ENCODE measurements at places on chromosomes 13 and 19.
A peak's percentile ranks its signal among the peaks of the same experiment; 100 is the strongest.

DNA sequence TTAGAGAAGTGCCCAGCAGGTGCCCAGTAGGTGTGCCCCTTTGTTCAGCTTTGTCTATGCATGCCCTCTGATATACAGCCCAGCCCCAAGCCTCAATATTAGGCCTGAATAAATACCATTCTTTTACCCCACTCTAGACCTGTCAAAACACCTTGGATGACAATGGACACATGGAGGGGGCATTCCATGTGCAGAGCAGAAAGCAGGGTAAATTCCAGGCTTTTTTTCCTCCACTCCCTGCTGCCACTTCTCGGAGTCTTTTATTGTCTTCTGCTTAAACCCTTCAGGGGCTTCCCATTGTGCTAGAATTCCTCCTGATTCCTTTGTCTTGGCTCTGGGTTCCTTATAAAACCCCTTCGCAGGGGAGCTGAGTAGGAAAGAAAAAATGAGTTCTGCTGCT, 5.8 kb upstream of the FRY start:
- DNase-seq = no peak

- no peak for DNase-seq
These were observed 12.0 kb upstream of the KBTBD6 start for GRCh38 chr13:41144576-41144975.

DNA sequence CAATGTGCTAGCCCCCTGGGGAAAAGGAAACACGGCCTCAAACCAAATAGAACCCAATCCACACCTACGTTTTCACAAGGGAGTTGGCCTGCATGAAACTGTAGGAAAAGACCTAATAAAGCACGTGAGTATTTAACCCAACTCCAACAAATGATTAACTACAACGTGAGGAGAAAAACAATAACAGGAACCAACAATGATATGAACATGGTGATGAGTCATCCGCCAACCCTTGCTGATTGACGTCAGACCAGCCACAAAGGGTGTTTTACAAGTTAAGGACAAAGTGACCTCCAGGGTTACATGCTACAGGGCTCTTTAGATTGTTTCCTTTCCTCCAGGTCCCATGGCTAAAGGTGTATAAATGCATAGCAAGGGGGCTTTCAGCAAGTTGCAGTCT, 460.5 kb downstream of the COG6 start:
- peak; percentile 47 for DNase-seq

GRCh38 chr13:108313382-108313781, 43.9 kb downstream of the TNFSF13B start:
- DNase-seq = no peak

GRCh38 chr19:44973982-44974735, 19.0 kb downstream of the CLPTM1 start:
- no peak for DNase-seq

DNA sequence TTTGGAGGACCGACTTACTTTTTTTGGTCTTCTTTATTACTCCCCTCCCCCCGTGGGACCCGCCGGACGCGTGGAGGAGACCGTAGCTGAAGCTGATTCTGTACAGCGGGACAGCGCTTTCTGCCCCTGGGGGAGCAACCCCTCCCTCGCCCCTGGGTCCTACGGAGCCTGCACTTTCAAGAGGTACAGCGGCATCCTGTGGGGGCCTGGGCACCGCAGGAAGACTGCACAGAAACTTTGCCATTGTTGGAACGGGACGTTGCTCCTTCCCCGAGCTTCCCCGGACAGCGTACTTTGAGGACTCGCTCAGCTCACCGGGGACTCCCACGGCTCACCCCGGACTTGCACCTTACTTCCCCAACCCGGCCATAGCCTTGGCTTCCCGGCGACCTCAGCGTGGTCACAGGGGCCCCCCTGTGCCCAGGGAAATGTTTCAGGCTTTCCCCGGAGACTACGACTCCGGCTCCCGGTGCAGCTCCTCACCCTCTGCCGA, 409 bp downstream of the FOSB start:
- peak; percentile 39 for DNase-seq

DNA sequence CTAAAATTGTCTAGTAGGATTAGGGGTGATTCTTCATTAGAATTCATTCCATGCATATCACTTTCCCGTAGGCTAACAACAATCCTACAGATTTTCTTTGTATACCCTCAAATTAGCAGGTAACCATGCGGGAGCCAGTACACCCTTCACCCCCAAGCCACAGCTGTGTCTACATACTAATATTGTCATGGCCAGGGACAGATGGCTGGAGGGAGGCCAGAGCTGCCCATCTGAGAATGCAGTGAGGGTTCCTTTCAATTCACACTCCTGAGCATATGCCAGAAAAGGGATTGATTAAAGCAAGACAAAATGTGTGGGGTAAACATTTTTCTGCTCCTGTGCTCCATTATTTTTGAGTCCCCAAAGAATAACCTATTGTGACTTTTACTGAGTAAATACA, 68.9 kb downstream of the FREM2 start:
- no peak for DNase-seq

DNA sequence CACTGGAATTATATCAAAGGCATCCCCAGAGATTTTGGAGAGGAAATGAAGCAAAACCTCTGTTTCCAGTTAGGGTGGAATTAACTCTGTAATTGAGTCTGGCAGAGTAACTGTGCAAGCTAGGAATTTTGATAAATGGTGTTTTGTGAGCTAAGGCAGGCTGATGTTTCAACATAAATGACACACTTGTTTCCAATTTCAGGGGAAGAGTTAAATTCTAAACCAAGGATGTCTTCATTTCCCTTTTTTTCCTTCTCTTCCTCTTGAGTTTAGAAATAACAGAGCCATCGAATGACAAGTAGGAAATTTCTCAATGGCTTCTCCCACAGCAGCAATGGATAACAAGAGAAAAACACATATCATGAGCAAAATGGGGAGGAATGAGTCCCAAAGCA, 131.2 kb downstream of the IRS2 start:
- no peak for DNase-seq

DNA sequence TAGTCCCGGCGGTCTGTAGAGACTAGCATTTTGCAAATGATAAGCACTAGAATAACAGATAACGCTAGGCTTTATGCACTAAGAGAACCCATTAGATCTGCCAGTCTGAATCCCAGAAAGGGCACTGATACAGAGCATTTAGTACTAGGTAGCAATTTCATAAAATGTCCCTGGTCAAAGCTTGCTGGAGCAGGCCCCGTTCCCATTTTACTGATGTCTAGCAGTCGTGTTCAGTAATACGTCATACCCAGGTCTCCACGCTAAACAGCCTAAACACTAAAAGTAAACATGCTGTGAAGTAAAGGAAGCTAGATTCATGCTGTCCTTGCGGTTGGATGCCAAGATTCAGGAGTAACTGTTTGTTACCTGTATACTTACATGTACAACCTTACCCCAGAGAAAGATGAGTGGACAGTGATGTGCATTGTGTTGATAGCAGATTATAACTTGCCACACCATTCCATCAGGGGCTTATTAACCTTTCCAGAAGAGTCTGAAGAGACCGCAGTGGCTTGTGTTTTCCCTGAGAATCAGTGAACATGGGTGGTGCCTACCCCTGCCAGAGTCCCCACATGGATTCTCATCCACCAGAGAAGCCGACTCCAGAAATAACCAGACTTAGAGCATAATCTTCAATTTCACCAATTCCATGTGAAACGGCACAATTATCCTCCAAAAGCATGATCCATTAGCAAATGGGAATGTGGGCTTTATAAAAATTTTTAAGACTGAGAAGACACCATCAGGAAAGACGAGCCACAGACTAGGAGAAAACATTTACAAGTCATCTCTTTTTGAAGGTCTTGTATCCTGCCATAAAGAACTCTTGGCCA, 3.4 kb upstream of the RPS11 start:
- peak; percentile 46 for DNase-seq

DNA sequence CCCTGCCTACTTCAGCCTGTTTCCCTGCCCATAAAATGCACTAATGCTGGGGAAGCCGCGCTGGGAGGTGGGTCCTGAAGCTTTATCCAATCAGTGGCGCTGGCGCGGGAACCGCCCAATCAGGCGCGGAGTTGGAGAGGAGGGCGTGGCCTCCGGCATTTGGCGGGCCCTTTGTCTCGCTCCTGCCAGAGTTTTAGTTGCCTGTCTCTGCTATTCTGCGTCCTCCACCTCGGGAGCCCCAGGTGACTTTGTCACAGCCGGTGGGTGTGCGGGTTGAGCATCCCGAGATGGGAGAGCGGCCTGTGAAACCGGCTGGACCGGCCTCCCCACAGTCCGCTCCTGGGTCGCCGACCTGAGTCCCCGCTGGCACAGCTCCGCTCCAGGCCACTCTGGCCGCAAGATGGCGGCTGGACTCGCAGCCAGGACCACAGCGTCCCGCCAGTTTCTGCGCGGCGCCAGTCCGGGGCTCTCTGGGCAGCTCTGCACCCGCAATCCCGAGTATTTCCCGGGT, 30.7 kb upstream of the ZNF429 start:
- DNase-seq = peak; percentile 72

- no peak for DNase-seq
These were observed 25.0 kb upstream of the SIN3B start for GRCh38 chr19:16804176-16804575.

- DNase-seq = no peak
These were observed 5.3 kb downstream of the POLR2E start for GRCh38 chr19:1089891-1090290.

DNA sequence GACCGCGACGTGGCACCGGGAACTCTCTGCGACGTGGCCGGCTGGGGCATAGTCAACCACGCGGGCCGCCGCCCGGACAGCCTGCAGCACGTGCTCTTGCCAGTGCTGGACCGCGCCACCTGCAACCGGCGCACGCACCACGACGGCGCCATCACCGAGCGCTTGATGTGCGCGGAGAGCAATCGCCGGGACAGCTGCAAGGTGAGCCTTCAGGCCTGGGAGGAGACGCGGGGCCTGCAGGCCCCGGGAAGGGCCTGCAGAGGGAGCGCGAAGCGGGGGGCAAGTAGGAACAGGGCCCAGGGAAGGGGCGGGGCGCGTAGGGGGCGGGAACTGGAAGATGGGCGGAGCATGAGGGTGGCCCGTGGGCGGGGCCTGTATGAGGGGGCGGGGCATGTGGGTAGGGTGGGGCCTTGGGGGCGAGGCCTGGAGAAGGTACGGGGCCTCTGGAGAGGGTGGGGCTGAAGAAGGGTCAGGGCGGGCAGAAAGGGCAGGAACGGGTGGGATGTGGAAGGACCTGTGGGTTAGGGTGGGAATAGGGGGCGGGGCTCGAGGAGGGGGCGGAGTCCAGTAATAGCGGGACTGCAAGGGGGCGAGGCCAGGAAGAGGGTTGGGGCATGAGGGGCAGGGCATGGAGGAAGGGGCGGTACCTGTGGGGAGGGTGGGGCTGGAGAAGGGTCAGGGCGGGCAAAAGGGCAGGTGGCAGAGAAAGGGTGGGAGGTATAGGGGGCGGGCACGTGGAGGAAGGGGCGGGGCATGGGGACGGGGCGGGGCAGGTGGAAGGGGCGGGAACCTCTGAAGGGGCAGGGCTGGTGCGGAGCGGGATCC, 2.5 kb downstream of the CFD start:
- peak; percentile 62 for DNase-seq

- DNase-seq = no peak
These were observed 338.5 kb downstream of the ZNF536 start for GRCh38 chr19:30710721-30711120.

DNA sequence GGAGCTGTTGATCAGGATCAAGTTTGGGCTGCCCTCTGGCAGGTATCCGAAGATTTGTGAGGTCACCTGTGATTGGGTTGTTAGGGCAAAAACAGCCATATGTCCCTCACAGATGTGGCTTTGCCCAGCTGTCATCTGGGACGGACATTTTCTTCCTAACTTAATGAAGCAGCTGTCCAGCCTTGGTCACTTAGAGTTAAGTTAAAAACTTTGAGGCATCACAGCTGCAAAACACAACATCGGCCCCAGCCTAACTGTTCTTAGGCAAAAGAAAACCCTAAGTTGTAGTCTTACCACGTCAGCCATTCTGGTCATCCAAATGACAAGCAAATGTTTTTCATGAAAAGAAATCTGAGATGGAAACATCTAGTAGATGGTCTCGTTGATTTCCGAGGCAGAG, 318.4 kb downstream of the DCLK1 start:
- DNase-seq = no peak

DNA sequence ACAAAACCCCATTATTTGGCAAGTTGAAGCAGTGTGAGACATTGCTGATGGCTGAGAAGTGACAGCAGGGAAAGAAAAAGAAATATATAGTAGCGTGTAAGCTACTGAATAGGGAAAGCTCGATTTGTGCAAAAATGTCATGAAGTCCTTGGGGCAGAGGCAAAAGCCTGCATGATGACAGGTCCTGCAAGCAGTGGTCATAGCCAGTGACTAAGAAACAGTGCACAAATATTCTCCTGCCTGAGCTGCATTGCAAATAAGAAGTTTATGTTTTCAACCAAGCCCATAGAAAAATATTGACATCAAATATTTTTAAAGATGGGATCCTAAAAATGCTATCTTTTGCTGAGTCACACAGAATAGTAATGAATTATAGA, 270.0 kb downstream of the SLITRK6 start:
- DNase-seq = no peak

- DNase-seq = no peak
These were observed 1.8 kb upstream of the CEACAM16 start for GRCh38 chr19:44696939-44697669.

GRCh38 chr13:76651286-76651685, 234.9 kb downstream of the KCTD12 start:
- DNase-seq = no peak

DNA sequence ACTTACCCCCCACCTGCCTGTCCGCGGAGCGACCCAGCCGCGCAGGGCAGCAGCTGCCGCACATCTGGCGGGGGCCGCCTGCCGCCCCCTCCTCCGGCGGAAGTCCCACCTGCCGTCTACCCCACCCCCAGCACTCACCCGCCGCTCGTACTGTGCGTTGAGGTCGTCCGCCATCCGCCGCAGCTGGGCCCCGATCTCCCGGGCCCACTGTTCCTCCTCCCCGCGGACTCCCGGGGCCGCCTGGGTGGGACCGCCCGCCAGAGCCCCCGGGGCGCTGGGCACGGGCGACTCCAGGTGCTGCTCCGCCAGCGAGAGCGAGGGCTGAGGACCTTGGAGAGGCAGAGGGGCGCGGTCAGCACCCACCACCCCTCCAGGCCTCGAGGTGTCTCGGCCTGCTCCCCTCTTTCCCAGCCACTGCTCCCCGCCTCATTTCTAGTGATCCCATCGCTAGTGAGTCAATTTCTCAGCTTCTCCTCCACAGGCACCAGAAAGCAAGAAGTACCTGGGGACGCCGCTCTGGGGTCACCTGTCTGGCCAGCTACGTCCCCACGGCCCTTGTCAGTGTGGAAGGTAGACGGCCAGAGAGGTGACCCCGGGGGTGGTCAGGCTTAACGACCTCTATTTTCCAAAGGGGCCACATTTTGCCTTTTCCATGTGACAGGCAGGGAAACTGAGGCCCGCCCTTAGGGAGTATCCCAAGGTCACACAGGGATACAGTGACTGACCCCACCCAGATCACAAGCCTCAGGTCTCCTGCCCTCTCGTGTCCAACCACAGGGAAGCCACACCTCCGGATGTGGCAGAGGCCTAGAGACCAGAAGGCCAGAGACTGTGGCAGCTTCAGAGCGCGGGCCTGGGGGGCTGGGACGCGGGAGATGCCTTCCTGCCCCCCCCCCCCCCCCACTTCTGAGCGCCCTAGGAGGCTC, 4.3 kb downstream of the BBC3 start:
- DNase-seq = peak; percentile 41

- no peak for DNase-seq
These were observed 871.4 kb upstream of the GPC6 start for GRCh38 chr13:92355213-92355612.

GRCh38 chr19:35119578-35120155, 4.0 kb downstream of the FXYD3 start:
- no peak for DNase-seq

- no peak for DNase-seq
These were observed 11.8 kb downstream of the SLC25A30 start for GRCh38 chr13:45406421-45406820.

GRCh38 chr19:28519952-28520861, 692.7 kb downstream of the UQCRFS1 start:
- no peak for DNase-seq

GRCh38 chr13:61913183-61913582, 497.5 kb upstream of the PCDH20 start:
- no peak for DNase-seq
